ENCODE measurements at places on chromosomes 1 and 21.

GRCh38 chr1:24643363-24644099 is 429 bp downstream of the SRRM1 start:
- peak; percentile 53 for DNase-seq

DNA sequence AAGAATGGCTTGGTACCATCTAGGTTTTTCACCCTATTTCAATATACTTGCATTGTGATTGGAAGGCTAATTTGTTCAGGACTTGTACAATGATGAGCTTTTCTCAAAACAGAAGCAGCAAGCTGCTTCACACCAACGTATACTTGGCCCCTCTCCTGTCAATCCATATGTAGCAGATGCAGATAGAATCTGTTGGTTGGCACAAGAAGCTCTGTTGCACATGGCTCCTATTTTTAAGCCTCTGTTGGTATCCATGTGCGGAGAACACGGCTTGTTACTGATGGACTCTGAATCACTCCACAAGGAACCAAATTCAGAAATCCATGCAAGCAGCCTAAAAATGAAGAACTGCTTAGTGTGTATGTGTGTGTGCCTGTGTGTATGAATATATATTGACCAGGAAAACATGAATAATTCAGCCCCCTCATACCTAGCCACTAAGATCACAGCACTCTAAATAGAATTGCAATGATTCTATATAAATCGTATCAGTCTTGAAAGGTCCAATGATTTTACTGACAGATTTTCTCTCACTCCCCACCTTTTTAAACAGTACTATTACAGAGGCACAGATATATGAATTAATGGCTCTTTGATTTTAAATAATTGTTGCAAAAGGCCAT is 258.4 kb upstream of the DPYD start:
- DNase-seq = no peak

- DNase-seq = no peak
These were observed 6.1 kb downstream of the SLC22A15 start for GRCh38 chr1:115982400-115982799.

GRCh38 chr1:51671527-51672325 is 54.8 kb downstream of the OSBPL9 start:
- DNase-seq = no peak

DNA sequence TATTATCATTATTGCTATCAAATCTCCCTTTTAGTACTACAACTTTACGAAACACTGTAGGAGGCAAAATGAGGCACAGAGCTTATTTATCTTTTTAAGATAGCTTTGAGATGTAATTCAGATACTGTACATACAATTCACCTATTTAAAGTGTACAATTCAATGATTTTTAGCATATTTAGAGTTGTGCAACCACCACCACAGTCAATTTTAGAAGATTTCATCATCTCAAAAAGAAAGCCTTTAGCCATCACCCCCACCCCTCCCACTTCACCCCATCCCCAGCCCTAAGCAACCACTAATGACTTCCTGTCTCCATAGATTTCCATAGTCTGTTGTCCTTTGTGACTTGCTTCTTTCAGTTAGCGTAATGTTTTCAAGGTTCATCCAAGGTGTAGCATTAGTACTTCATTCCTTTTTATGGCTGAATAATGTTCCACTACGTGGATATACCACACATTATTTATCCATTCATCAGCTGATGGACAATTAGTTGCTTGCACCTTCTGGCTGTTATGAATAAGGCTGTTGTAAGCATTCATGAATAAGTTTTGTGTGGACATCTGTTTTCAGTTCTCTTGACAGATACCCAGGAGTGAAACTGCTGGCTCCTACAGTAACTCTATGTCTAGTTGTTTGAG is 9.4 kb upstream of the CAPN9 start:
- no peak for DNase-seq

GRCh38 chr21:32456497-32456918 is 44.0 kb downstream of the EVA1C start:
- DNase-seq = no peak

DNA sequence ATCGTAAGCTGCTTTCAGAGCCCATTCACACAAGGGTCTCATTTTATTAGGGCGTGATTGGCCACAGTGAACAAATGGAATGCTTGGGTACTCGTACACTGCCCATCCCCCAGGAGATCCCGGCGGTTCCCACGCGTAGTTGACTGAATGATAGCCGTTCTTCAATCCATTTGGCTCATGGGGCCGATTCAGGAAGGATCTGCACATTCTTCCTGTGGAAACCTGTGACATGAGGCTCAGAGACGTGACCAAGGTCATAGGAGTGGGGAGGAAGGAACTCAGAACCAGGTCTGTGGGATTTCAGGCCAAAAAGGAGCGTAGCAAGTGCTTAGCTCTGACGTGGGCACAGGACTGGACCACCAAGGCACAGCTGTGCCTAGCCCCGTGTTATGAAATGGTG is 11.7 kb downstream of the ABCG1 start:
- no peak for DNase-seq

GRCh38 chr1:71521655-71522264 is 440.9 kb upstream of the ZRANB2 start:
- DNase-seq = peak; percentile 32

- peak; percentile 53 for DNase-seq
These were observed 630 bp downstream of the MTF2 start for GRCh38 chr1:93079685-93080141.

GRCh38 chr1:5753549-5754421 is 238.4 kb downstream of the NPHP4 start:
- no peak for DNase-seq

GRCh38 chr1:115647047-115647446 is 5.3 kb downstream of the VANGL1 start:
- no peak for DNase-seq

GRCh38 chr1:6001992-6002576 is 9.9 kb upstream of the NPHP4 start:
- DNase-seq = no peak

DNA sequence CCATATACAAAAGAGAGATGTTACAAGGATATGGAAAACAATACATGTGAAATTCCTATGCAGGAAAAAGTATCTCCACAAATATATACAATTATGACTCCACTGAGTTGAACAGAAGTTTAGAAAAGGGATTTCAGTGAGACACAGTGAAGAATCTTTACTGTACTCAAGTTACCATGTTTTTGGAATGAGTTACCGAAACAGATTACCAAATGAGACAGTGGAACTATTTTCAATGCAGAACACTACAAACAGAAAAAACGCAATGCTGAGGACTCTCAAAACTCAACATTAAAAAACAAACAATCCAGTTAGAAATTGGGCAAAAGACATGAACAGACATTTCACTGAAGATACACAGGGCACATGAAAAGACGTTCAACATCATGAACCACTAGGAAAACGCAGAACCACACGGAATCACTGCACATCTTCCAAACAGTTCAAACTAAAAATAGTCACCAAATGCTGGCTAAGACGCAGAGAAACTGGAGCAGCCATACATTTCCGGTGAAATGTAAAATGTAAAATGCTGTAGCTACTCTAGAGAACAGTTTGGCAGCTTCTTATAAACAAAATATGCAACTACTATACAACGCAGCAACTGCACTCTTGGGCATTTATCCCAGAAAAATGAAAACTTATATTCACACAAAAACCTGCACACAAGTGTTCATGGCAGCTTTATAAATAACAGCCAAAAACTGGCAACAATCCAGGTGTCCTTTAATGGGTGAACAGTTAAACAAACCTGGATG is 118.7 kb downstream of the UBR4 start:
- no peak for DNase-seq

GRCh38 chr1:224198572-224198971 is 15.5 kb downstream of the DEGS1 start:
- no peak for DNase-seq

DNA sequence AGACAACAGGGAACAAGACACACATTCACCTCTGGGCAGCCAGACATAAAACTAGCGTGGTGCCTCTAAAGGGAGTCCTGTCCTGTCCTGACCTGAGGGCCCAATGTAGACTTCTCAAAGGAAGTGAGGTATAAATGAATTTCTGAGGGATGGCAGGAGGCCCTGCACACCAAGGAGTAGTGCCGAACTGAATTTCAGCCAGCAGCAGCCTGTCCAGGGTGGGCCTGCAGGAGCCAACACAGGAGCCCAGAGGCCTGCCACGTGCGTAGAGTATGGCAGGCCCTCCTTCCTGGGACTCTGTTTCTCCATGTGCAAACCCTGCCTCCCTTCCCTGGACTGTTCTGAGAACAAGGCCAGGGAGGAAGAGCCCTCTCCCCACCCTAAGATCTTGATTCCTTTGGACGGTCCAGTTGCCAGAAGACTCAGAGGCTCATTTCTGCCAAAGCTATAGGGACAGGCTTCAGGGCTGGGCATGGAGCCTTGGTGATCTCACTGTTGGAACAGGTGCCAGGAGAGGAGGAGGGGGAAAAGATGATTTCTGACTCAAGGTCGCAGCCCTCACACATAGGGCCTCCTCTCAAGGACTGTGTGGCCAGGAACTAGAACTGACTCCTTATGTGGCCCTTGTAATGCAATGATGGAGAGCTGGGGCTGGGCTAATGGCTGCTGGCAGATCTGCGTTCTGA is 1.8 kb upstream of the FABP3 start:
- no peak for DNase-seq

- DNase-seq = no peak
These were observed 67.6 kb downstream of the RGS13 start for GRCh38 chr1:192703283-192704206.

DNA sequence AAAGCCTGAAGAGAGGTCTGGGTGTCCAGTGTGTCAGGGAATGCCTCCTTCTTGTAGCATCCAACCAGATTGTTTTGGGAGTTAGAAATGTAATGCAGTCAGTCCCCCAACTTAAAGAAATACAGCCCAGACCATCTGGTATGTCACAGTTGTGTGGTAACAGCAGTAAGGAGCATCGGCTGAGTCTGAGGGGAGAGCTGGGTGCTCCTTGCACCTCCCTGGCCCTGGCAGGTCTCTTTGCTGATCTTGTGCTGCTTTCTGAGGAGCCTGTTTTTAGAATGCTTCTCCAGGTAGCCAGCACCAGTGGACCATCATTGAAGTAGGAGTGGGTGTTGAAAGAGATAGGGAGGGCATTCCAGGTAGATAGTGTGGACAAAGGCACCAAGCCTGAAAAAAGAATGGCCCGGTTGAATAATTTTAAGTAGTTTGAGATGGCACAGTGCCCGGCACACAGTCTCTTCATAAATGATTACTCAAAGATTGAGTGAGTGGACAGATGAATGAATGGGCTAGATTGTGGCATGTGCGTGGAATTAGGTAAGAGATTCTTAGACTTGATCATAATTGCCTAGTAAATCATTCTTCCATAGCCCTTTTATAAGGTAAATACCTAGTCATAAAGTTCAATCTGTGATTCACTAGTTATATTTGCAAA is 46.5 kb downstream of the LAMC1 start:
- DNase-seq = no peak

- no peak for DNase-seq
These were observed 115.1 kb downstream of the SLC30A10 start for GRCh38 chr1:219813294-219813693.

DNA sequence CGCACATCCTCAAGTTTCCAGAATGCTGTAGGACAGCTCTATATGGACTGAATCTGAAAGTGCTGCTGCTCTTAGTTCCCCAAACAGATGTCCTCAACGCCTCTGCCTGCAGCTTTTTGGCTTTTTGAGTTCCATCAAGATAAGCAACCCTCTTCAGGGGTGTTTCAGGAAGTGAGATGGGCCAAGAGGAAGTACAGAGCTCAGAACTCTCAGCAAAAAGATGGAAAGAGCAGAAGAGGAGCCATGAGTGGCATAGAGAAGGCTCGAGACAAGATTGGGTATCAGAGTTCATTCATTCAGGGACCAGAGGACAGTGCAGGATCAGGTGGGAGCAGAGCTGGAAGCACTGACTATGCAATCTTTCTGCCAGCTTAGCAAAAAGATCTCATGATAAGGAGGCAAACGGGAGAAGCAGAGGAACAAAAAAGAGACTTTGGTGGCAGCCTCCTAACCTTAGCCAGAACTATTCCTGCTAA is at the start of the genes ADORA3 and TMIGD3:
TSS of gene ADORA3 (minus strand) at position 49 of the 476 bp plus-strand sequence. CDS start 279 bp downstream, outside the sequence.
TSS of gene TMIGD3 (minus strand) at position 49 of the 476 bp plus-strand sequence. CDS start 279 bp downstream, outside the sequence.
- no peak for DNase-seq

GRCh38 chr1:19403256-19403655 is 82.1 kb downstream of the CAPZB start:
- no peak for DNase-seq

DNA sequence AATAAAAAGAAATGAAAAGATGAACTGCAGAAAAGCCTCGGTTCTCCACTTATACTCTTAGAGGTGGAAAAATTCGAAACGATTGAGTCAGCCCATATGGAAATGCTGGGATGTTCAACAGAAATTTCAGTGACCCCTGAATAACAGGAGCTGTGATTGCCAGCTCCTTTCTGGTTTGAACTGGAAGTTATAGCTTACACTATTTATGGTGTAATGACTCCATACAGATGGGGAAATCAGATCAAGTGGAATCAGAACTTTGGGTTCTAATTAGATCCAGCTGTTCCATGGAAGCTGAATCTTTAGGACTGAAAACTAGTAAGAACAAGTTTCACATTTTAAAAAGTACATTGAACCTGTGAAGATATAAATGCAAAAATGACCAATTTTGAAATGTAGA is 569.3 kb upstream of the ZRANB2 start:
- DNase-seq = no peak

- DNase-seq = no peak
These were observed 18.5 kb downstream of the NCF2 start for GRCh38 chr1:183571678-183572268.

DNA sequence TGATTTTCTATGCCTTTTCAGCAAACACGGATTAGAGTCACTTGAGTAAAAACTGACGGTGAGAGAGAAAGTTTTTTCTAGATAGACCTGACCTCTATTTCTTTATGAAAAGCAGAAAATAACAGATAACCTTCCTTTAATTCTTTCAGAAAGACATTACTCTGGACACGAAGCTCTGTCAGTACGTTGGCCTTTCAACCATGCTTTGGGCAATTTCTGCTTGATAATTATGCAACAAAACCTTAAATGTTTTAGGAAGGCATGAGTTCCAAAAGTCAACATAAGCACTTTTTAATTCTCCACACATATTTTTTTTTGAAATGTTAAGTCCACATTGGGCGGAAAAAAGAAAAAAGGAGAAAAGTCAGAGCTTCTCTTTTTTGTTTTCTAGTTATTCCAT is 137.8 kb downstream of the AKT3 start:
- no peak for DNase-seq

DNA sequence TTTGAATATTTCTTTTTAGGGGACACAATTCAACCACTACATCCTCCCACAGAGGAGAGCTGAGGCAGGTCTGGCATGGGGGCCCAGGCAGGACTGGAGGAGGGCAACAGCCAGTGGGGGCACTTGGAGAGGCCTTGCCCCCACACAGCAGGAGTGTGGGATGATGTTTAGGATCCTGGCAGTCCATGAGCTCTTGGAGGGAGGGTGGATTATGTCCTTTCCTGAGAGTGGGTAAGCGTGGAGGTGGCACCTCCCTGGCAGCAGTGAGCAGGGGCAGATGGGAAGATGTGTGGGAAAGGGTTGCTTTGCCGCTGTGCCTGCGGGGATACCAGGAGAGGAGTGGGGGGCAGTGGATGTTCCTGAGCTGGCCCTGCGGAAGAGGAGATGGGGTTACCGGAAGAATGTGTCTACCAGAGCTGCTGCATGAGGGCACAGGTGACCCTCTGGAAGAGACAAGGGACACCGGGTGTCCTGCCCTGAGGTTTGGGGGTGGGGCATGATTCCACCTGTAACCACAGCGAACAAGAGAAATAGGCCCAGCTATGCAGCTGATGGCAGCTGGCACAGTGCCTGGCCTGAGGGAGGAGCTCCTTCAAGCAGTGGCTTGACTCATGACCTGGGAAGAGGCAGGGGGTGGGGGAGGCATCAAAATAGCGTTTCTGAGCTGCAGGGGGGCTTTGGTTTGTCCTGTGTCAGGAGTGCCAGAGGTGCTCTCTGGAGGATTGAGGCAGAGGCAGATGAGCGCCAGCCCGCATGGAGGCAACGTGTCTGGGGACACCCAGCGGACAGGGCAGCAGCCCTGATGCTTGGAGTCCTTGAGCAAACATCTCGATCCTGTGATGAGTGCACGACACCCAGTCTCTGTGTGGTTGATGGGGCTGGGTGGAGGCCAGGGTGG is 123.9 kb upstream of the TMPRSS2 start:
- no peak for DNase-seq
